EH (cell line): ENCODE measurements at places on chromosomes 11 and 22.
A peak's percentile ranks its signal among the peaks of the same experiment; 100 is the strongest.

- DNase-seq, result no peak
Observed at GRCh38 chr11:46207270-46207669, 70.2 kb upstream of the CREB3L1 start.

GRCh38 chr11:15175831-15176230 is 61.1 kb downstream of the INSC start:
- no peak for DNase-seq

GRCh38 chr22:23551385-23551784 is 28.7 kb downstream of the IGLL1 start:
- DNase-seq, result no peak

DNA sequence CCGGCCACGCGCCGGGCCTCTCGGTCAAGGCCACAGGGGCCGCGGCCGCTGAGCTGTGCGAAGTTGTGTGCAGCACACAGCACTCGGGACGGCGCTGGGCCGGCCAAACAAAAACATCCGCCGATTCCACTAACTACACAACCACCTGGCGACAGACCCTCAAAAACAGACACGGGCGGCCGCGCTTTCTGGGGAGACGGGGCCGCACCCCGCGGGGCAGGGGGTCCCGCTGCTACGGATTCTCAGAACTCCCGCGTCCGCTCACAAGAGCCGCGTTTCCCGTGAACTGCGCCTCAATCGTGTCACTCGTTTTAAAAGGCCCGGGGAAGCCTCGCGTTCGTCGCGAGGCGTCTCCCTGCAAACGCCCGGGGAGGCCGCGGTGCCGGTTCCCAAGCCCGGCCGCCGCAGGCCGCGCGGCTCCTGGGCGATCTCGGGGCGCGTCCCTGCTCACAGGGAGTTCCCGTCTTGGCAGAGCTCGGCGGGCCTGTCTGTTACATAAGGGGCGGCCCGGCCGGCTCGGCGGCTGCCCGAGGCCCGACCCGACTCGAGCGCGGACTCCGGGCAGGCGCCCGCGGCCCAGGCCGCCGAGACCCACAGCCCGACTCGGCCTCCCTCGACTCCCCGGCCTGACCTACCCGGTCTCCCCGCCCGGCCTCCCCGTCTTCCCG is 936 bp downstream of the BRD1 start:
- DNase-seq, result peak; percentile 49

DNA sequence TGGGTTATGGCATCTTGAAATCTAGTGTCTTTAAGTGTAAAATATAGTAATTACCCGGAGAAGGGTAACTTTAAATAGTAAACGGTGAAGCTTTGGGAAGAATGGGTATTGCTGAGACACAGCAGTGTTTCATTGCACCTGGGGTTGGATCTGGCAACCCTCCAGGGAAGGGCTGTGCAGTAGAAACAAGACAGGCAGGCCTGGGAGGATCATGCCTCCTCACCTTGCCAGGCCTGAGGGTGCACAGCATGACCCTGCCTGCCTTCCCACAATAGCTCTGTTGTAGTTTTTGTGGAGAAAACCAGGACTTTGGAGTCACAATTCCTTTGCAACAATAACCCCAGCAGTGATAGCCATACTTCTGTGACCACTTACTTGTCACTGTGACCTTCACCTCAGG is 64.6 kb upstream of the ADSL start:
- DNase-seq, result no peak
